Thymus (tissue), 14 donors: ENCODE measurements at places on chromosomes 5 and 9. TPM values are rescaled to one million over a fixed set of nuclear protein-coding genes. Genes with fewer than 3 reads are reported as not detected.

Gene LYSMD3
- 13.5 TPM for polyA plus RNA-seq

DNA sequence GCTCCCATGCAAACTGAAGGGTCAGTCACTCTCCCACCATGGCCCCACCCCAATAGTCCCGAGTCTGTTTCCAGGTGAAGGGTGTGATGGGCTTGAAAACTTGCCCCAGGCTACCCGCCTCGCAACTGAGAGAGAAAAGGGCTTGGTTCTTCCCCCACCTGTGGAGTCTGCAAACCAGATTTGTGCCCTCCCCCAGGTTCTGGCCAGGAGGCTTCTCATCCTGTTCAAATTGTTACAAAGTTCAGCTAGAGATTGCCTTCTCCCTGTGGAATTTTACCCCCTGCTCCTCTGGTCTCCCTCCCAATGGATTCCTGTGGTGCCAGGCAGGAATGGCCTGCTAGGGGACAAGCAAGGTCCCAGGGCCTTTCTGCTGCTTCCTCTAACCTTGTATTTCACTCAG is 93.1 kb upstream of the ACO1 start:
- no peaks in the 10 kb centered on the region for H3K4me1 ChIP-seq
- H3K27ac ChIP-seq = no peak overlapping the region
- no peak overlapping the region for H3K4me3 ChIP-seq
- no peaks in the 10 kb centered on the region for H3K27me3 ChIP-seq

DNA sequence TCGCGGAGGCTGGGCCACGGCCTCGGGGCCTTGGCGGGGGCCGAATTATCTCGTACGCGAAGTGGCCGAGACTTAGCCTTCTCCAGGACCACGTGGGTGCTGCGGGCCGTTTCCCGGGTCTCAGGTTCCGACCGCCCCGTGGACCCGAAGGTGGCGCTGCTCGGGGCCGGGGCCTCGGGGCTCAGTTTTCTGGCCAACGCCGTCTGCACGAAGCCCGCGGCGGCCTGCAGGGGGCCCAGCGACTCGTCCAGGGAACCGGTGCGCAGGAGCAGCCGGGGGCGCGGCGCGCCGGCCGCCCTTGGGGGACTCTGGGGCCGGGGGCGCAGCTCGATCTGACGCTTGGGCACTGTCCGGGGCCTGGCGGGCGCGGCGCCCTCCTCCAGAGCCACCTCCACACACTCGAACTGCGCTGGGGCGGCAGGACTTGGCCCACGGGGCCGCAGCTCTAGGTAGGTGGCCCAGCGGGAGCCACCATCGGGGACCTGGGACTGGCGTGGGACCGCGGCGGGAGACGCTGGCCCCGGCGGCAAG is 716 bp downstream of the PROB1 start:
- no peak overlapping the region for H3K27ac ChIP-seq
- DNase-seq = no peak
- peaks cover 8% of the 10 kb centered on the region for H3K36me3 ChIP-seq
- no peaks in the 10 kb centered on the region for H3K27me3 ChIP-seq

- H3K27me3 ChIP-seq = no peaks in the 10 kb centered on the region
- H3K36me3 ChIP-seq = no peaks in the 10 kb centered on the region
- H3K27ac ChIP-seq = no peak overlapping the region
- H3K4me3 ChIP-seq = no peak overlapping the region
- no peaks in the 10 kb centered on the region for H3K4me1 ChIP-seq
- no peak for DNase-seq
These were observed 16.9 kb downstream of the TEK start for GRCh38 chr9:27125936-27126335.

- H3K4me1 ChIP-seq = no peaks in the 10 kb centered on the region
- H3K27me3 ChIP-seq = no peaks in the 10 kb centered on the region
- no peak overlapping the region for H3K27ac ChIP-seq
- no peaks in the 10 kb centered on the region for H3K36me3 ChIP-seq
- no peak overlapping the region for H3K4me3 ChIP-seq
- DNase-seq = no peak
These were observed 179.5 kb downstream of the ARHGEF28 start for GRCh38 chr5:73805449-73805848.

Gene LHX6
- 1.1 TPM for polyA plus RNA-seq

DNA sequence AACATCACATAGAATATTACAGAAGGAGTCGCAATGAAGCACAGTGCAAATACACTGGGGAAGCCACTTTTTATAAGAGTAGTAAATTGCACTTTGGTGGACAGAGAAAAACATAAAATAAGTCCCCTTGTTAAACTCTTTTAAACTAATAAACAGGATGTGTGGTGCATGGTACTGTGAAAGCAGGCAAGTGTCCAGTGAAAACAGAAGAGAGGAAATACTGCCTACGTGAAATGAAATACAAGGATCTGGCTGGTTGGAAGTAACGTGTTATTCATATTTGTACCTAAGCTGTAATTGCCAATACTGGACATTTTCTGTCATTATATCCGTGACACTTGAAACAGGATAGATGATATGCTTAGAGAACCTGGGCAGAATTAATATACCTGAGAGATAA is 191.9 kb upstream of the SLC27A6 start:
- H3K4me3 ChIP-seq = no peak overlapping the region
- no peaks in the 10 kb centered on the region for H3K36me3 ChIP-seq
- no peaks in the 10 kb centered on the region for H3K4me1 ChIP-seq
- no peaks in the 10 kb centered on the region for H3K27me3 ChIP-seq

GRCh38 chr9:92486371-92486770 is 4.1 kb upstream of the ASPN start:
- no peaks in the 10 kb centered on the region for H3K4me1 ChIP-seq
- no peak overlapping the region for H3K27ac ChIP-seq
- DNase-seq = no peak

- H3K4me3 ChIP-seq = no peak overlapping the region
- no peak for DNase-seq
- no peaks in the 10 kb centered on the region for H3K4me1 ChIP-seq
- no peak overlapping the region for H3K27ac ChIP-seq
- H3K27me3 ChIP-seq = no peaks in the 10 kb centered on the region
- H3K36me3 ChIP-seq = no peaks in the 10 kb centered on the region
These were observed 1.8 kb downstream of the CAVIN4 start for GRCh38 chr9:100579665-100580064.

Gene TMEM232
- 2.3 TPM for polyA plus RNA-seq

GRCh38 chr5:147391781-147392180 is 118.1 kb downstream of the DPYSL3 start:
- no peaks in the 10 kb centered on the region for H3K27me3 ChIP-seq
- no peak overlapping the region for H3K27ac ChIP-seq
- H3K4me1 ChIP-seq = no peaks in the 10 kb centered on the region

GRCh38 chr9:97324954-97325353 is 17.5 kb downstream of the CCDC180 start:
- H3K4me1 ChIP-seq = no peaks in the 10 kb centered on the region
- H3K36me3 ChIP-seq = no peaks in the 10 kb centered on the region
- no peak overlapping the region for H3K27ac ChIP-seq

Gene BTNL8
- polyA plus RNA-seq = 0.46 TPM

- no peak overlapping the region for H3K4me3 ChIP-seq
- DNase-seq = no peak
- no peak overlapping the region for H3K27ac ChIP-seq
- H3K27me3 ChIP-seq = no peaks in the 10 kb centered on the region
- no peaks in the 10 kb centered on the region for H3K36me3 ChIP-seq
These were observed 39.1 kb upstream of the C5orf63 start for GRCh38 chr5:127112347-127112864.

DNA sequence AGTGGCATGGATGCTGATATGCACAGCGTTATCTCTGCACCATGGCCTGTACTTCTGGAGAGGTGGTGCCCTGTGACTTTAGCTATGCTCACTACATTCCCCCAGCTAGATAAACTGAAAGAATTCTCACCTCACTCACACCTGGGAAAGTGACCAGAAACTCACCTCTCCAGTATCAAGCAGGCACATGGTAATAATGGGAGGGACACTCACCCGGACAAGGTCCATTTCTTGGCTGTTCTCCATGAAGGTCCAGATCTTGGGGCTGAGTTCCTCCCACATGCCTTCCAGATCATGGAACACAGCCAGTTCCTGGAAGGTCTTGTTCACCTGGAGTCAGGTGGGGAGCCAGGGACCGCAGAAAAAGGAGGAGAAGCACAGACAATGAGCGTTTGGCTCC is 72.8 kb downstream of the NIPSNAP3B start:
- peaks cover 11% of the 10 kb centered on the region for H3K4me1 ChIP-seq
- DNase-seq = no peak
- H3K27me3 ChIP-seq = no peaks in the 10 kb centered on the region
- no peak overlapping the region for H3K4me3 ChIP-seq
- H3K36me3 ChIP-seq = peaks cover 74% of the 10 kb centered on the region
